T-helper 1 cell (primary cell): ENCODE measurements at places on chromosomes 4 and X.

- no peak for DNase-seq
These were observed 11.1 kb downstream of the LSM6 start for GRCh38 chr4:146186596-146186995.

DNA sequence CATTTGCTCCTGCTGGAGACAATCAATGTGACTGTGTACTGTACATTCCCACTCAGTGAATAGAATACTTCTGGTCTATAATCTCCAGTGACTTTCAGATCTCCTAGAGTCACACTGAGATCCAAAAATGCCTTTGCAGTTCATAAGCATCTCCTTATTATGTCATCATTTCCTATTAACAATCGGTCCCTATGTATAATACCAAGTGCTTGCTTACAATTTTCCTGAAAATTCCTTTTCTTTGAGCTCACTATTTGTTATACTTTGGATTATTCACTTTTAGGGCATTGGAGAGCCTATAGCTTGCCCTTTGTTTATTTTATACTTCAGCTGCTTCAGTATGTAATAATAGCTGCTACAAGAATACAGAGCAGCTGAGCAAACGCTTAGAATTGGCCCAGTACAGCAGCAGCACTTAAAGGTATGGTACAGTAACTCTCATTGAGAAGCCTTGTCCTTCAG, 313.0 kb downstream of the DCTD start:
- no peak for DNase-seq

GRCh38 chrX:77925764-77926163, 15.3 kb downstream of the ATP7A start:
- DNase-seq = no peak

DNA sequence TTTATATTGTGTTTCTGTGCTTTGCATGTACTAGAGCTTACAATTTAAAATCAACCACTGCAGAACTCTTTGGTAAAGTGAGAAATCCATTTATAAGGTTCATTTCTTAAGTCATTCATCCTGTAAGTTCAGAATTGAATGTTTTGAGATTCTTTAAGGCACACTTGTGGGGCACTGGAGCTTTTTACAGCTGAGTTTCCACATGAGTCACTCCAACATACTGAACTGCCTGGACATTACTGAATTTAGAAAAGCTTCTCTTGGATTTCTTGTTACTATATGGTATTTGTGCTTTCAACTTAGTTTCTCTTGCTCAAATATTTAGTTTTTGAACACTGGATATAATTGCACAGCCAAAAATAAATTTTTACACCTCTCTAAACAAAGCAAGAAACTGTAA, 226.3 kb downstream of the PACRGL start:
- no peak for DNase-seq

DNA sequence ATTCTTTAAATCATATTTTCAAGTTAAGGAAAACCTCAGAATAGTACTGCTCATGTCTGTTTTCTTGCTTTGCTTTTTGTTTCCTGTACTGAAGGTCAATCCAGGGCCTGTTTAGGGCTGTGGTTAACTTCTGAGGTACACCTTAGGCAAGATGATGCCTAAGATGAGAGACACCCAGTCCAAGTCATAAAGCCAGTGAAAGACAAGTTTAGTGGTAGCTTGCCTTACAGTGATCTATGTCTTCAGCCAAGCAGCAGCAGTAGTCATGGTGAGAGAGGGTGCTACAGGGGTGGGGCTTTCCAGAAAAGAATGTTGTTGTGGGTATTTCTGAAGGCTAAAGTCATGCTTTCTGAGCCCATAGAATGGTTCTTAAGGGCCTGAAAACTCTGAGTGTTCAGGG, 173.7 kb downstream of the VSIG4 start:
- DNase-seq = no peak

- DNase-seq = no peak
These were observed 557.7 kb upstream of the SLIT2 start for GRCh38 chr4:19693936-19694570.

DNA sequence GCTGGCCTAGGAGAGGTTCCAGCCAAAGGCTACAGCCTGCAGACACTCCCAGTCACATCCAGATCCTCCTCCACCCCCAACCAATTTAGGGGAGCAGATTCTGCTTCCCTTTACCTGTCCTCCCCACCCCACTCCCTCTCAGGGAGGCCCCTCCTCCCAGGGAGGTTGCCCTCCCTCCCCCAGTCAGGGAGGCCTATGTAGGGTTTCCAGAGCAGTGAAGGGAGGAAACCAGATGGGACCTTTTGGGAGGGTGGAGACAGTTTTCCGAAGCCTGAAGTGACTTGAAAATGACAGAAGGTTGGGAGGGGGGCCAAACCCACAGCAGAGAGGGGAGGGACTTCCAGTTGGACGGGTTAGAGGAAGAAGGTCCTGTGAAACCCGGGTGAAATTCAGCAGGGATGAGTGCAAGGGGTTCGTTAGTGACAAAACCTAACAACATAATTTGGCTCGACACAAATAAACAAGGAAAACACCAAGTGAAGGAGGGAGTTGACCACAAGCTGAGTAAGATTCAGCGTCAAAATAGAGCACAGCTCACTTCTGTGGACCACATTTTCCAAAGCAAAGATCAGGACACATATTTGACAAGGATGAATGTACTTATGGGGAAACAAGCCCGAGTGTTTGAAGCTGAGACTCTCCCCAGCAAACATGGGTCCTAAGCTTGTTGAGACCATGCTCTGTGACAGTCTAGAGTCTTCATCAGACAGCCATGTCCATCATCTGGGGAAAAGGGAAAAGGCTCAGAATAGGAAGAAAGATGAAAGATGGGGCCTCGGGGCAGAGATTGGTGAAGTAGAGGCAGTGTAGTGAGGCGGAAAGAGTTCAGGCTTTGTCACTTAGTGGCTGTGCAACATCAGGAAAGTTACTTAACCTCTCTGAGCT, 46.4 kb downstream of the PRPS1 start:
- DNase-seq = peak; percentile 29

DNA sequence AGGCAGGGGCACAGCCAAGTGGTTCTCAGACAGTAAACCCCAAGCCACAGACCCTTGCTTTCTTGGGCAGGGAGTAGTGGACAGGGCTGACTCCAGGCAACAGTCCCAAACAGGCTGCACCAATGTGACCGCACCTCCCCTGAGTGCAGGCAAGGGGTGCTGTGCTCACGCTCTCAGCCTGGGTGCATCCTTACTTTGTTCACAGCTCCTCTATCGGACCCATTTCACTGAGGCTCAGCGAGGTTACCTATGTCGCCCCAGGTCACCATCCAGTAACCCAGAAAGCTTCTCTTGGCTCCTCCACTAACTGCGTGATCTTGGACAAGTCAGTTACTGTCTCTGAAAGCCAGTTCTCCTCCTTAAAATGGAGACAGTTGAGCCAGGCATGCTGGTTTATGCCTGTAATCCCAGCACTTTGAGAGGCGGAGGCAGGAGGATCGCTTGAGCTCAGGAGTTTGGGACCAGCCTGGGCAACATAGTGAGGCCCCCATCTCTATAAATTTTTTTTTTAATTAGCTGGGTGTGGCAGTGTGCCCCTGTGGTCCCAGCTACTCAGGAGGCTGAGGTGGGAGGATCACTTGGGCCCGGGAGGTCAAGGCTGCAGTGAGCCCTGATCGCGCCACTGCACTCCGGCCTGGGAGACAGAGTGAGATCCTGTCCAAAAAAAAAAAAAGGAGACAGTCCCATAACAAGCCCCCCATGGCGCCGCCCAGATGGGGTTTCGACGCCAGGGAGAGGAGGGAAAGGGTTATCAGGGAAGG, 823 bp upstream of the MAN2B2 start:
- no peak for DNase-seq

GRCh38 chr4:184375027-184375426, 99.3 kb downstream of the IRF2 start:
- DNase-seq = no peak

GRCh38 chr4:5592272-5592671, 116.1 kb downstream of the EVC2 start:
- DNase-seq = no peak

- DNase-seq = no peak
These were observed 866.9 kb upstream of the FRG1 start for GRCh38 chr4:189073739-189074138.

DNA sequence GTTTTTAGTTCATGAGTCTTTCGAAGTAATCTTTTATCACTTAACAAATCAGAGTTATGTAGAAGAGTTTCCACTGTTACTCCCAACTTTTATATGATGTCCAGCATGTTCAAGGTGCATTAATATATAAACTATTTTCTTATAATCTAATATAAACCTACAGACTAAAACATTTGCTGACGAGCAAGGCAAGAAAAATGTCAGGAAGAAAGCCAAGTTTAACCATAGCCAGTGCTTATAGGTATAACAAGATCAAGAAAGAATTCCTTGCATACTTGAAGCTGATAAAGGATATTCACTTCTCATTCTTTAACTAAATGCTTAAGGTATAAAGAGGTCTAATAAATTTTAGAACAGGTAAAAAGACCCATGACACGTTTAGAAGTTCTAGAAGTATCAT, 167.7 kb downstream of the NPNT start:
- DNase-seq = no peak

DNA sequence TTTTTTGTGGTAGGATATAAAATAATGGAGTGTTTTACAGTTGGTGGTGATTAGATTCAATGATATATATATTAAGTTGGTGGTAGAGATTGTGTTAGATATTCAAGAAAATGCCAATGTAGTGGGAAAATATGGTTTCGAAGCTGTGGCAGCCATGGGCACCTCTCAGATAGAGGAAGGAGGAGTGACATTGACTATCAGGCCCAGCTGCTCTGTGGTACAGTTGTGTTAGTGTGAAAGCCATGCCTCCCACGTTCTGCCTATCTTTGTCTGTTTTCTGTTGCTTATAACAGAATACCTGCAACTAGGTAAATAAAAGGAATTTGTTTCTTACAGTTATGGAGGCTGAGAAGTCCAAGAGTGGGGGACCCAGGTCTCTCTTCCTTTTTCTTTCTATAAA, 101.9 kb downstream of the ARHGAP10 start:
- DNase-seq = no peak

DNA sequence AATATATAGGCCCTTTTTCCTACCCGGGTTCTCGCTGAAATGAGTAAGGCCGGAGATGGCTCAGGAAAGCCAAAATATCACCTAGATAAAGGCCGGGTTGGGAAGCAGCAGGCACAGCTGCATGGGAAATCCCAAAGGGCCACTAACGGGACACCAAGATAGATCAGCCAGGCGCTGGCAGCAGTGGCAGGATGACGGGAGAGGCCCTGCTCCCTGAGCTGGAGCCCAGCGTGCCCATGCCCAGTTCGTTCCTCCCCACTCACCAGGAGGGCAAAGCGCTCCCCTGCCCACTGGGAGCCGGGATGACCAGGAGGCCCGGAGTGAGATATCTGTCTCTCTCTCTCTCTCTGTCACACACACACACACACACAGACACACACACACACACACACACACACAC, 109.8 kb downstream of the DCTD start:
- DNase-seq = no peak

DNA sequence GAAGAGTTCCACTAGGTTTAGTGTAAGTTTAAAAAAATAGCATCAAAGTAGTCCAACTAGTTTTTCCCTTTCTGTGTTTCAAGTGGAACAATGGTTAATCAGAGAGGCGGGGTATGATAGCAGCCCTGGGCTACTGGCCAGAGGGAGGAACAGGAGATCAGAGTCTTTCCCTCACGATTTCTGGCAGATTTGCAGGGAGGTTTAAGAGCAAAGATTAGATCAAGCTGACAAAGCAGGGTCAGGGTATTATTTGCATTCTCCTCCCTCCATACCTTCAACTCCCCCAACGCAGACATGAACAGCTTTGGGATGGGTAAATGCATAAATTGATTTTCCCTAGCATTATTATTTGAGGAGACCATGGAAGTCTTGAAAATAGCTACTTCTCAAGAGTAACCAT, 277.6 kb upstream of the DIAPH2 start:
- no peak for DNase-seq

DNA sequence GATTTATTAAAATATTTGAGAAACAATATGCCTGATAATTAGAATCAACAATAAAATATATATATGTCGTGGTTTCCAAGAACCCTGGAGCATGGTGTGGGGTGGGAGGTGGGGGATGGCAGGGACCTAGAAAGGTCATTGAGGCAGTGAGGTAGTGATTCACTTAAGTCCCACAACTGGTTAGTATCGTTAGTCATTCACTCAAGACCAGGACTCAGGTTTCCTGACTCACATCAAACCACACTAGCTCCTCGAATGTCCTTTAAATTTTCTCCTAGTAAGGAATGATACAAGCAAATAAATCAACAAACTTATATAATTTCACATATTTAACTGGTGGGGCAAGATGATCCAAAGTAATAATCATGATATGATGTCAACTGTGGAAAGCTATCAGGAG, 158.8 kb upstream of the AADAT start:
- no peak for DNase-seq

- DNase-seq = no peak
These were observed 88.0 kb upstream of the SLITRK2 start for GRCh38 chrX:145729635-145730034.

GRCh38 chrX:11341274-11342201, 48.3 kb downstream of the AMELX start:
- no peak for DNase-seq

- DNase-seq = no peak
These were observed 102.9 kb downstream of the GRXCR1 start for GRCh38 chr4:42995343-42995944.

DNA sequence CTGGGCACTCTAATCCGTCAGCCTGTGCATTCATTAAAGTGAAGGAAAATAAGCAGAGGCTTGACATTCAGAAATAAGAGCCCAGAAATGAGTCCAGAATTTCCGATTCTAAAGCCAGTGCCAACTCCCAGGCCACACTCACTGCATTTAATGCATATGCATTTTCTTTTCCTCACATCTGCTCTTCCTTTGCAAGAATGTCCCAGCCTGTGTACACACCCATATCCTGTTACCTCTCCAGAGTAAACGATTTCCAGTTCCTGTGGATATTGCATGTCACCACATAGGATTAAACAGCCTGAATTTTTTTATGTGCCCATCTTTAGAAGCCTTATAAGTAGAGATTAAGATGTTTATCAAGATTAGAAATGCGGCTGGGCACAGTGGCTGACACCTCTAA, 27.5 kb downstream of the ARX start:
- no peak for DNase-seq

DNA sequence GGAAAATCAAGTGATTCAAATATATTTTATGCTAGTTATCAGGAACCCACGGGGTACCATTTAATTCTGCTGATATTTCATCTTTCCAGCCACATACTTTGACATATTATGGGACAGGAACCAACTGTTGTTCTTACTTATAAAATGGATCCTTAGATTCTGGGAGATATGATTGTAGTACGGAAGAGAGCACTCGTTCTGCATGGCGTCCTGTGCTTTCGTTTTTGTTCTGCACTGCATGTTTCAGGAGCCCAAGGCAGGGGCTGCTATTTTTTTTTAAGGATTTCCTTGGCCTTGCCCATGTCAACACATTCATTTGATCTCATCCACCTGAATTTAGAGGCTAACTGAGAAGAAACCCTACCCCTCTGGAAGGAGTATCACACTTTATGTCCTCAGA, 245.5 kb upstream of the TLL1 start:
- DNase-seq = no peak

DNA sequence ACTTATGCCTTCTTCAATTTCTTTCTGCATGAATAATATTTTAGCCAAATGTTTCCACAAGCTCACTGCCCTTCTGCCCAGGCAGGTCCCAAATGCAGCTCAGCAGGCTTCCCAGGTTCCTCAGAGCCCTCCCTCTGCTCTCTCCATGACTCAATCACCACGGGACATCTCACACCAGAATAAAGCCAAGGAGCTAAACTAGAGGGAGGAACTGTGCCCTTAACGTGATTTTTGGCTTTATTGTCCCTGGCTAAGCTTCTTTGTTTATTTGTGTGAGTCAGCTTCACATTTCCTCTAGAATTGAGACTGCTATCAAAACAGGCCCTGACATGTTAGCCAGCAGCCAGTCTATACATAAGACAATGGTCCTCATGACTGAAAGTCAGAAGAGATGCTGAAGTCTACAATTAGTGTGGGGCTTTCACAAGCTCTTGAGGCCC, 186.4 kb upstream of the GALNT7 start:
- DNase-seq = no peak
